ENCODE measurements at places on chromosomes 16 and 17. TPM values are rescaled to one million over a fixed set of nuclear protein-coding genes. Genes with fewer than 3 reads are reported as not detected.

DNA sequence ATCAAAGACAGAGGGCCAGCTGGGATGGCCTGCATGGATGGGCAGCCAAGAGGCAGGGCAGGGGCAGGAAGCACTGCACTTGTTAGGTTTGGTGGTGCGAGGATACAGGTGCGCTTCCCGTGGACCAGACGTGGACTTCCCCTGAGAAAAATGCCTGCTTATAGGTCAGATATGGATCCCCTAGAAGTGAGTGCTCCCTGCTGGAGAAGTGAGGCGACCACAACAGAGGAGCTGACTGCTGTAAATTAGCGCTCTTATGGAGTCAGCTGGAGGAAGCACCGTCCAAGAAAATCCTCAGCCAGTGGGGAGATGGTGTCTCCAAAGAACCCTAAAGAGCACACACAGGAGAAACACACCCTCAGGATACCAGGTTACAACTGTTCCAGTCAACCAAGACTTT lies 27.7 kb upstream of the CCDC182 start:
- DNase-seq, result no peak

Gene CHST4
- total RNA-seq, result 6.7 TPM

- no peak for DNase-seq
These were observed 36.8 kb downstream of the HS3ST3B1 start for GRCh38 chr17:14337596-14338079.

- DNase-seq, result no peak
These were observed 607 bp downstream of the KATNIP start for GRCh38 chr16:27550582-27550920.
